ENCODE measurements at places on chromosomes 2 and 18.
A peak's percentile ranks its signal among the peaks of the same experiment; 100 is the strongest.

DNA sequence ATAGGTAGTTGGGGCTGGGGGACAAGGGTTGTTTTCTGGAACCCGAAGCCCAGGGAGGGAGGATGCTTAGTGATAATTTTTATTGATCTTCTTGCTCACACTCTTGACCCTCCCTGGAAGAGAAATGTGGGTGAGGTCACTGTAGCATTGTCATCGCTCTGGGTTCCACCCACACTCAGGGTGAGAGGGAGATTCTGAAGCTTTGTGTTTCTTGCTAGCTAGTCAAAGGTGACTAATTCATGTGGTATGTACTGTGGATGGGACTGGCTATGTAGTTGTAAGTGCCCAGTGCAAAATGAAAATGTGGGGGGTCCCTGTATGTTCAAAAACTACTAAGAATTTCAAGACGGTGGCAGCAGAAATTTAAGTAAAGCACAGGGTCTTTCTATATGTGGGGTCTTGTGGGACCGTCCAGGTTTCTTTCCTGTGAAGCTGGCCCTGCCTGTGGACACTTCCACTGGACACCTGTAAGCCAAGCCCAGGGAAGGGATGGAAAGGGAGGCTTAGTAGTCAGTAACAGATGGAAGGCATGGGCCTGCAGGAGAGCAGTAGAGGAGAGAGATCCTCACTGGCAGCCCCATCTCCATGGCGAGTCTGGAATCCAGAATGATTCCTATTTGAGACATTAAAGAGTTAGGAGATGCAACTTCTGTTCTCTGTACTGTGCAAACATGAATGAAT lies 35.0 kb downstream of the TSN start:
- no peak for DNase-seq

DNA sequence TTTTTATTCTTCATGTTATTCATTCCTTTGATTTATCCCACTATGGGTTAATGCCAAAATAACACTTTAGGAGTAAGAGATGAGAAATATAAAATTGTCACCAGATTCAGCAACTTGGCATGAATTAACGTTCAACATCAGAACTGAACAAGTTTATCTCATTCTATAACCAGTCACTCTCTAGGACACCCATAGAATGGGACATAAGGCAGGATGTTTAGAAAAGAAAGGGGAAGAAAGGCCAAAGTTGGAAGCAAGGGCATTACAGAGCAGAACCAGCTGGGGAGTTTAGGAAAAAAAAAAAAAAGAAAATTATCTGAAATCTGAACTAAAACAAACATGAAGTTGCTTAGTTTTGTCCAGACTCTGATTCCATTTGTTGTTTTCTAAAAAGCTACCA lies 211.0 kb downstream of the PMAIP1 start:
- no peak for DNase-seq

GRCh38 chr2:169047256-169048250 lies 16.4 kb upstream of the ABCB11 start:
- DNase-seq, result no peak

DNA sequence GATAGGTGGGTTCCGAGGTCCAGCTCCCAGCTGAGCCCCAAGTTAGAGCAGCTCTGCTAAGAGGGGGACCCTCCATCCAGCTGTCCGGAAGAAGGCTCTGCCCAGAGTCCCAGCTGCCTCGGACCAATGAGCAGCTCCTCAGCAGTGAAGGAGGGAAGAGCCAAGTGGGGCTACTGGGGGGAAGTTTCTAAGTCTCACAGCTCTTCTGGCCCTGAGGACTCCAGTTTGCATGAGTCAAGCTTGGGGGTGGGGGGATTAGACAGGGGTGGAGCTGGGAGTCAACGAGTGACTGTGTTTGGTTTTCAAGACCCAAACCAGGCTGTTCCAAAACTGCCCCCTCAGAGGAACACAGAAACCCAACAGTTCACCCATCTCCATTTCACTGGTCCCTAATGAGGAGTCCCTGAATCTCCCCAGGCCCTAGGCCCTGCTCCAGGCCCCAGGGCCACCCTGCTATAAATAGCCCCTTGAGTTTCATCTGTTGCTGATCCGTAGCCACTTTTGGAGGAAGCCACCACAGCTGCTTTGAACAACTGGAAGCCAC lies 100.9 kb downstream of the TNS1 start:
- no peak for DNase-seq

- no peak for DNase-seq
Measured at GRCh38 chr2:128359841-128360240, 41.2 kb upstream of the HS6ST1 start.

GRCh38 chr2:204363513-204363912 lies 181.8 kb upstream of the PARD3B start:
- no peak for DNase-seq

GRCh38 chr18:5944448-5944847 lies 49.1 kb upstream of the TMEM200C start:
- DNase-seq, result no peak

GRCh38 chr2:202941771-202942170 lies 29.7 kb downstream of the CARF start:
- DNase-seq, result no peak

- DNase-seq, result no peak
Measured at GRCh38 chr2:99088017-99088416, 53.5 kb upstream of the C2orf15 start.

- no peak for DNase-seq
Measured at GRCh38 chr2:146997488-146997887, 847.3 kb upstream of the ACVR2A start.

DNA sequence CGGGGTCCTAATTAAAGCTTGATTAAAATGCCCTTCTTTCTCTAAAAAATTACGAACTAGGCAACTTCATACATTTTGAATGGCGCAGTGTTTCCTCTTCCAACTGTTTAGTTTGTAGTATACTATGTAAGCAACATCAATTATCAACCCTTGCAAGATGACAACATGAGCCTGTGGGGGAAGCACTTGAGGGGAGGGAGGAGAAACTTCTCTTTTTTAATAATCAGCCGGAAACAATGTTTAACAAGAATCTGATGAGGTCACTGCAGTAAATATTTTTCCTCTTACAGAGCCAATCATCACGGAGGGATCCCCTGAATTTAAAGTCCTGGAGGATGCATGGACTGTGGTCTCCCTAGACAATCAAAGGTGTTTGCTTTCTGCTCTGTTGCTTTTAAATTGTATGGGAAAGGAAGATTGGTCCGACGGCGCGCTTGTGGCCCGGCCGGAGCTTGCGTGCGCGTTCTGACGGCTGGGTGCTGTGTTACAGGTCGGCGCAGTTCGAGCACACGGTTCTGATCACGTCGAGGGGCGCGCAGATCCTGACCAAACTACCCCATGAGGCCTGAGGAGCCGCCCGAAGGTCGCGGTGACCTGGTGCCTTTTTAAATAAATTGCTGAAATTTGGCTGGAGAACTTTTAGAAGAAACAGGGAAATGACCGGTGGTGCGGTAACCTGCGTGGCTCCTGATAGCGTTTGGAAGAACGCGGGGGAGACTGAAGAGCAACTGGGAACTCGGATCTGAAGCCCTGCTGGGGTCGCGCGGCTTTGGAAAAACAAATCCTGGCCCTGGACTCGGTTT lies 5.3 kb upstream of the DLX1 start:
- no peak for DNase-seq

- no peak for DNase-seq
Measured at GRCh38 chr2:40957508-40957907, 505.6 kb upstream of the SLC8A1 start.

GRCh38 chr2:149568138-149568537 lies 19.4 kb downstream of the MMADHC start:
- no peak for DNase-seq

DNA sequence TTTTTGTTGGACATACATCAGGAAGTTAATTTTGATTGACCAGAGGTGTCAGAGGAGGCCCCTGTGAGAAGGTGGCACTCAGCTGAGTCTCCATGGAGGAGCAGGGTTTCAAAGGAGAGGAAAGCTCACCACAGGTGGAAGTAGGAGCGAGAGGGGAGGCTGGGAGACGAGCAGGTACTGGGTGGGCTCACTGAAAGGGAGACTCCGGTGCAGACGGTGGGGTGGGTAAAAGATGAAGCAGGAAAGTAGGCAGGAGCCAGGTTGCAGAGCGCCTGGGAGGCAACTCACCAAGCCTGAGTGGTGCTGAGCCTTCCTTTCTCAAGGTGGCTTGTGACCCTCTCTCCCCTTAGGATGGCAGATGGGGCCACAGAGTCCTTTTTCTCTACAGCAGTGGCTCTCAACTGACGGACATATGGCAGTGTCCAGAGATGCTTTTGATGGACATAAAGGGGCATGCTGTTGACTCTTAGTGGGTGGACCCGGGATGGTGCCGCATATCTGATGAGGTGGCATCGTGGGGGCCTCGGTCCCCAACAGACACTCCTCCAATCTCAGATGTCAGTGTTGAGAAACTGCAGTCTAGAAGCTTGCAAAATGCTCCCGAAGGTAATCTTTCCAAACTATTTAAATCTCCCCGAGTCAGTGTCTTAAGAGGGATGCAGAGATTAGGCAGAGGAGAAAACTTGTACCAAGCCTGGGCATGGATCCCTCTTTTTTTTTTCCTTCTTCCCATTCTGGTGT lies 64.0 kb downstream of the LPIN1 start:
- no peak for DNase-seq

GRCh38 chr2:181348107-181348837 lies 108.9 kb upstream of the ITGA4 start:
- DNase-seq, result no peak

DNA sequence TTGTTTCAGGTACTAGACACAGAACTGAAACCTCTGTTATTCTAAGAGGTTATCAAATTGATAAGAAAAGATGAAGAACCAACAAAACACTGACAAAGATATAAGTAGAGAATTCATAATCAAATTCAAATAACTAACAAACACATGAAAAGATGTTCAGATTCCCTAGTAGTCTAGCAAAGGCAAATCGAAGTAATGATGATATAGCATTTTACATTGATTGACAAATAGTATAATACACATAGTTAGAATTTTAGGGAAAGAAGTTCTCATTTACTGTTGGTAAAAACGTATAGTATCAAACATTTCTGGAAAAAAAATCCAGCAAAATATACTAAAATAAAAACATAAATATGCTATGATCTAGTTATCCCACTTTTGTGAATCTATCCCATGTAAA lies 50.6 kb downstream of the DNAH7 start:
- no peak for DNase-seq

DNA sequence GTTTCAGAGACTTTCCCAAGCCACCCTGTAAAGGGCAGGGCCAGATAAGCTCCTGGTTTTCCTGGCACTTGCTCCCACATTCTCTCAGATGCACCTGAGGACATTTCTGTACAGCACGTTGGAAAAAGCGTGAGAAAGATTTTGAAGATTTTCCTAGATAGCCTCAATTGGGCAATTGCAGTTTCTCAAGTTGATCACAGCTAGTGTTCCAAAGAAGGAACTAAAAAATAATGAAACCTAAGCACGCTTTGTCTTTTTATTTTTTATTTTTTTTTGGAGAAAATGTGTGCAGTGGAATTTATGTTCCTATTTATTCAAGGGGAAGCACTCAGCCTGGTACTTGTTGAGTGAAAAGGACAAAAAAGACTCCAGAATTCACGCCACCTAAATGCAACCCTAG lies 429.1 kb downstream of the RNF144A start:
- DNase-seq, result no peak

DNA sequence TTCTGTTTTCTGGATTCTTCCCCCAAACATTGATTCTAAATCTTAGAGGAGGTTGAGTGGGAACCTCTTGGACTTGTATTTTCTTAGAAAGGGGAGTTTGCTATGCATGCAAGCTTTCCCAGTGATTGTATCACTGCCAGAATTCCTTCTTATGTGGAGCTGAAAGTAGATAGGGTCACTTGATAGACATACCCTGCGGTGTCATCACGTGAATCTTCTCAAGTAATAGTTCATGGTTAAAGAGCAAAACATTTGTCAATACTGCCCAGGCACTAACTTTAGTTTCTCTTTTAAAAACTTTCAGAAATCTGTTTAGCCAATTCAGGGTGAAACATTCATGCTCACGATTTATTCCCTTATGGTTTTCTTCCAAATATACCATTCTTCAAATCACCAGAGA lies 6.4 kb downstream of the PMAIP1 start:
- no peak for DNase-seq

DNA sequence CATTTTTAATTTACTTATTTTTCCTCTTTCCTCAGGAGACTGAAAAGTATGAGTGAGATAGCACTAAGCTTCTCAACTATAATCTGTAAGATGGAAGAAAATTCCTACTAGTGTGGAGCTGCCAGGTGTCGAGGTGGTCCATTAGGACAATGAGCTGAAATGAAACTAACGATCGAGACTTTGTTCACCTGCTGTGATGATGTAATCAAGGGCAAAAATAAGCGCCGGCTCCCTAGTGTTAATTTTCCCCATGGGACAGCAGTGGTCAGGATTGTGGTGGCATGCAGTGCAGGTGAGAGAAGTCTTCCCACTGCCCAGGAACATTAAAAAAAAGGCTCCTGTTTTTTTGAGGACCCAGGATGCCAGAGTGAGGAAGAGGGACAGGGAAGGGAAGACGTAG lies 859.1 kb upstream of the GCFC2 start:
- DNase-seq, result peak; percentile 31

All from NCI-H1436 (cell line).